AG04450 (cell line): ENCODE measurements at places on chromosomes 1 and 21.

DNA sequence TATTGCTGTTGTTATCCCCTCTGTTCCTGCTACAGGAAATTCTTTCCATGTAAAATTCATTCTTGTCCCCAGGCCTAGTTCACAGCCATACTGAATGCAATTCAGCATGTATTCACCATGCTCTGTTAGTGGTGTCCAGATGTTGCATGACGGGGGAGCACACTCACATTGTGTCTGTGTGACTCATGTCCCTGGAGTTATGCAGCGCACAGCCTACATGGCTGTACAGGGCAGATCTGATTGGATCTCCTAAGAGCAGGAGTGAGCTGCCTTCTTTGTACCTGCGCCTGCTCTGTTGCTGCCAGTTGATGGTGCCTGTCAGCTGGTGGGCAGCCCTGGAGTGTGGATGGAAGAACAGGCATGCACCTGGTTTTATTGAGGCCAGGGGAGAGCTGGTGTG lies 17.6 kb downstream of the HTR6 start:
- DNase-seq = peak; percentile 70

- no peak for DNase-seq
These were observed 143.0 kb downstream of the ELAVL4 start for GRCh38 chr1:50251702-50252101.

- no peak for DNase-seq
These were observed 119.3 kb upstream of the ZC3H12A start for GRCh38 chr1:37354876-37355650.

- no peak for DNase-seq
These were observed 104.8 kb downstream of the CSMD2 start for GRCh38 chr1:34060187-34060730.

GRCh38 chr1:39657923-39658485 lies 13.9 kb downstream of the NT5C1A start:
- DNase-seq = peak; percentile 23

- DNase-seq = no peak
These were observed 27.2 kb downstream of the ADGRL2 start for GRCh38 chr1:81827942-81828341.

- no peak for DNase-seq
These were observed 66.3 kb downstream of the RABGAP1L start for GRCh38 chr1:174225499-174226204.

DNA sequence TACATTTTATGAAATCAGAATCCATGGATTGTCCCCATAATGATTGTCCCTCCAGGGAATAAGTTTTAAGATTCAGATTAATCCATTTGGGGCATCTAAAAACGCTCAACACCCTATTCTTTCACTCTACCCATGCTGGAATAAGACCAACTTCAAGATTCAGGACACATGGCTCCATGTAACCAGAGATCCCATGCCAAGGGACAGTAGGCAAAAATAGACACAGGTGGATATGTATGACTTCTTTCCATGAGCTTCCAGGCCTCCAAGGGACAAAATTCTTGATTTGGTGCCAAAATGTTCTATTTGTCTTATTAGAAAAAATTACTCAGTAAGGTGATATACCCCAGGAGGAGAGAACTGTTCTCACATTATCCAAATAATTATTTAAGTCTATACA lies 178.8 kb downstream of the NRIP1 start:
- DNase-seq = no peak

GRCh38 chr21:45999581-46000181 lies 18.1 kb downstream of the COL6A1 start:
- no peak for DNase-seq

DNA sequence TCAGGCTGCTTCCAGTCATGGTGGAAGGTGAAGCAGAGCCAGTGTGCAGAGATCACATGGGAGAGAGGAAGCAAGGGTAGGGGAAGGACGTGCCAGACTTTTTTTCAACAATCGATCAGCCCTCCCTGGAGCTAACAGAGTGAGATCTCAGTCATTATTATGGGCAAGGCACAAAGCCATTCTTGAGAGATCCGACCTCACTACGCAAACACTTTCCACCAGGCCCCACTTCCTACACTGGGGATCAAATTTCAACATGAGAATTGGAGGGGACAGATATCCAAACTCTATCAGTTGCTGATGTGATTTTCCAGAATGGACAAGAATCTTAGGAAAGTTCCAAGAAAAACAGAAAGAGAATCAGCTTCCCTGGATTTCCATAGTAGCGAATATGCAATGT lies 60.5 kb downstream of the BACE2 start:
- DNase-seq = no peak

GRCh38 chr1:231487910-231488309 lies 40.6 kb upstream of the TSNAX start:
- no peak for DNase-seq

GRCh38 chr1:211287218-211287617 lies 28.1 kb downstream of the RCOR3 start:
- DNase-seq = no peak

DNA sequence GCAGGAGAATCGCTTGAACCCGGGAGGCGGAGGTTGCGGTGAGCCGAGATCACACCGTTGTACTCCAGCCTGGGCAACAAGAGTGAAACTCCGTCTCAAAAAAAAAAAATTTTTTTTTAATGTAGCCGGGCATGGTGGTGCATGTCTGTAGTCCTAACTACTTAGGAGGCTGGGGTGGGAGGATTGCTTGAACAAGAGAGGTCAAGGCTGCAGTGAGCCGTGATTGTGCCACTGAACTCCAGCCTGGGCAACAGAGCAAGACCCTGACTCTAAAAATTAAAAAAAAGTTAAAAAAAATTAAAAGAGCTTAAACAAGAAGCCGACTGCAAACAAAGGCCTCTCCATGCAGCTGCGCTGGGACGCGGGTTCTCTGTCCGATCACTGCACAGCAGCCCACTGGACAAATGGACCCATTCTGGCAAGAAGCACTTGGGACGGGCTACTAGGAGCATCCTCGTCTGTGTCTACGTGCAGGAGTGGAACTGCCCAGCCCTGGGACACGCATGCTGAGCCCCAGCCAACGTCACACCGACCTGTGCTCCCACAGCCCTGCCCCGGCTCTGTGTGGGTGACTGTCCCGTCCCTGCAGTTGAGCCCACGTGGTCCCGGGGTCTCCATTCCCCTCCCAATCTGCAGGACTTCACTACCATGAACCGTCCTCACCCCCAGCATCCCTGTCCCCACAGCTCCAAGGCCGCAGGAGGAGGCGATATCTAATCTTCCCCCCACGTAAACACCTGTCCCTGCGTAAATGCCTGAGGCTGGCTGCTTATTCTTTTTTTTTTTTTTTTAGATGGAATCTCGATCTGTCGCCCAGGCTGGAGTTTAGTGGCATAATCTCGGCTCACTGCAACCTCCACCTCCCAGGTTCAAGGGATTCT lies 12.3 kb downstream of the SLC35E2B start:
- no peak for DNase-seq

GRCh38 chr1:230681599-230681998 lies 32.3 kb downstream of the AGT start:
- peak; percentile 20 for DNase-seq

GRCh38 chr1:196308176-196308575 lies 300.1 kb downstream of the KCNT2 start:
- no peak for DNase-seq

GRCh38 chr1:211511947-211512346 lies 20.0 kb upstream of the RD3 start:
- DNase-seq = no peak

DNA sequence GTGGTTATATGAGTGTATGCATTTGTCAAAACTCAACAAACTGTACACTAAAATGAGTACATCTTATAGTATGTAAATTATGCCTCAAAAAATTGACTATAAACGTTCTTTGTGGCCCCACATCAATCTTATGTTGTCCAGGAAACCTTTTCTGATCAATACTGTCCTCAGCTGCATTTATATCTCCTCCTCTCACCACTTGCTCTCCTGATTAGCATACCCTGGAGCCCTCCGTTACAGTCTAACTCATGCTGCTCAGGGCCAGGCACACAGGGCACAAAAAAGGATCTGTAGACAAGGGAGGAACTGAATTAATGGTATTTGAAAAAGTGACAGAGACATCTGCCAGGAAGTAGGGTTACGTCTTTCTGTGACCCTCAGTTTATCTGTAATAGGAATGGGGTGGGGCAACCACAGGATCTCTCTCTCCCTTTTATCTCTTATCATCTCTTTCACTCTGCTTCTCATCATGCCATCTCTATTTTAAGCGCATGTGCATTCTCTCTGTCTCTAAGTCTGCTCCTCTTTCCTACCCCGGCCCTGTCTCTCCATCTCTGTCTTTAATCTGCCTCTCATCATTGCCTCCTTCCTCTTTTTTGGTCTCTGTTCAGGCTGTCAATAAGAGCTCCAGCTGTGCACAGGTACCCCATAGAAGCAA lies 7.0 kb upstream of the TAL1 start:
- no peak for DNase-seq

DNA sequence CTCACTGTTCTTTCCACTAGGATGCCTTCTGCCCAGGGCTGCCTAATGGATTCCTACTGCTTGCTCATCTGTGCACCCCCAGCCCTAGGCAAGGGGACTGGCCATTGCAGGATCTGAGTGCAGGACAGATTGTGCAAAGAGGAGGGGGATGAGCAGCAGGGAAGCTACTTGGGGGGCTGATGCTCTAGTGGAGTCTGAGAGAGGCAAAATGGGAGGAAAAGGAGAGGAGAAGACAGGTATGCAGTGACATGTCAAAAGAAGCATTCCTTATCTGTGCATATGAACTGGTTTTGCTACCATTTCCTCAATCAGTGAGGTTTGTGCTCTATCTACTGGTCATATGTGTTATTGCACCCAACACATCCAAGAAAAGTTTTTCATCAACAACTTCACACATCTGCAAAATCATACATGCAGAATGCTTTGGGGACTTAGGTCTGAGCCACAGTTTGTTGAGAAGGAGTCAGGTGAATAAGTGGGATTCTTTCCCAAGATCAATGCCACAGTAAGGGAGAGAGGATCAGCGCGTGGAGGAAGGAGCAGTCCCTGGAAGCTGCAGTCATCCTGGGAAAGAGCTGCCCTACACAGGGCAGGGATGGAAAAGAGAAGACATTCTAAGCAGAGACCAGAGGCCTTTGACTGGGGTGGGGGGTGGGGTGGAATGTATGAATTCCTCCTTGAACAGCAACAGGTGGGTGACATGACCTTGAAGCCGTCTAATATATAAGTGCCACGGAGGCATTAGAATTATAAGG lies 14.4 kb downstream of the SLC5A9 start:
- DNase-seq = no peak

DNA sequence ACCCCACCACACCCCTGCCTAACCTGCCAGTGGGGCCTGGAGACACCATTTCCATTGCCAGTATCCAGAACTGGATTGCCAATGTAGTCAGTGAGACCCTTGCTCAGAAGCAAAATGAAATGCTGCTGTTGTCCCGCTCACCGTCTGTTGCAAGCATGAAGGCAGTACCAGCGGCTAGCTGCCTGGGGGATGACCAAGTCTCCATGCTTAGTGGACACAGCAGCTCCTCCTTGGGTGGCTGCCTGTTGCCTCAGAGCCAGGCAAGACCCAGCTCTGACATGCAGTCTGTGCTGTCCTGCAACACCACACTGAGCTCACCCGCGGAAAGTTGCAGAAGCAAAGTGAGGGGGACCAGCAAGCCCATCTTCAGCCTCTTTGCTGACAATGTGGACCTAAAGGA lies 33.4 kb downstream of the STYXL2 start:
- no peak for DNase-seq

DNA sequence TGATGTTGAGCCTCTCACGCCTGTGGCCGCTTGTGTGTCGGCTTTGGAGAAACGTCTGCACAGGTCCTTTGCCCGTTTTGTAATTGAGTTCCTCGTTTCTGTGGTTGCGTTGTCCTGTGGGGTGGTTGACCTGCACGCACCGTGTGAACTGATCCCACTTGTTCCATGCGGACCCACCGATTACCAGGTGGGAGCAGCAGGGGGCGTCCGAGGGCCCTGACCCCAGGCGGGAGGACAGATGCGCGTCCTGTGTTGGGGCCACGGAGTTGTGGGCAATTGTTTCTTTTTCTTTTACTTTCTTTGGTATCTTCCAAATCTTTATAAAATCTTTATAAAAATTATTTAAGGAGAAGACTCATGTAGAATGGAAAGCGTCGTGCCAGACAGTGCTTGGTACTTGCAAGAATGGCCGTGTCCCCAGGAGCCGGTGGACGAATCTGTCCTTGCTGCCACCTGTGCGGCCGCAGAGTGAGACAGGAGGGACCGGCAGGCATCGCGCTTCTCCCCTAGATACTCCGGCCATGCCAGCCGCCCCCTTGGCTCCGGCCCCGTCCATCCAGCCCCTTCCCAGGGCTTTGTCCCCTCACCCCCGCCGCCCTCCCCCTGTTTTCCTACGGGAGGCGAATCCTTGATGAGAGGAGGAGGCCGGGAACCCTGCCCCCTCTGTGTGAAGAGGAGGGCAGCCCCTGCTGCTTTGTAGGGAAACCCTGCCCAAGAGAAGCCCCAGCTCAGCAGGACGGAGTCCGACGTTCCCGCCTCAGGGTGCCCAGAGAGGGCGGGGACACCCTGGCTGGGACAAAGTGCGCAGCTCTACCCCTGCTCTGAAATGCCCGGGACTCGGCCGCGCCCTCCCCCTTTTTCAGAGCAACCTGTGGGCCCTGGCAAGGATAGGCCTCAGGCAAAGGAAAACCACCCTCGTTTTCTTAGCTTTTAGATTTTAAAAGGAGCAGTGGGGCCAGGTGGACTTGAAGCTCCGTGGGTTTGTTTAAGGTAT lies 41.7 kb downstream of the PRKCZ start:
- no peak for DNase-seq

DNA sequence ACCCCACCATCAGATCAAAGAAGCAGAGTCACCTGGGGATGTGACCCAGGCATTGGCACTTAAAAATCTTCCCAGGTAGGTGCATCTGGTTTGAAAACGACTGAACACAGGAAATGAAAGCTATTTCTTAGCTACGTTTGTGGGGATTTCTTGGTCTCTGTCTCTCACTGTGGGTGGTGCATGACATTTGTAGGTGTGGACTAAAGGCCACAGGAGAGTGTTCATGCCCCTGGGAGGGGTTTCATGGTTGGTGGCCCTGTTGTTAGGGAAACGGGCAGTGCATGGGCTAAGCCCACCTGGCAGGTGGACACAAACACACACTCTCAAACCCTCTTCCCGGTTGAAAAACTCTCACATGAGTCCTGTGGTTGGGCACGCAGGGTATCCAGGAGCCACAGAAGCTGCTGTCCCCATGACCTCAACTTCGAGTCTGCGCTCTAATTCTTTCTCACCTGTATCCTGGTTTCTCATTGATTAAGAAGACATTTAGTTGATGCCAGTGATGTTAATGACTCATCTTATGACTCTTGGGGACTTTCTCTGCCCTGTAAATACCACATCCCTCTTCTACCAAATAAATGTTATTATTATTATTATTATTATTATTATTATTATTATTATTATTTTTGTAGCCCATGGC lies 119.4 kb downstream of the MRPS6 start:
- DNase-seq = no peak

GRCh38 chr1:228978484-228979324 lies 243.4 kb downstream of the RHOU start:
- DNase-seq = no peak

GRCh38 chr1:178530037-178530402 lies 17.1 kb downstream of the TEX35 start:
- no peak for DNase-seq

GRCh38 chr1:100107696-100108095 lies 25.0 kb downstream of the SASS6 start:
- no peak for DNase-seq
